ENCODE measurements at places on chromosomes 4 and X.

- DNase-seq: no peak
Observed at GRCh38 chr4:10302096-10302495, 155.1 kb downstream of the ZNF518B start.

- no peak for DNase-seq
Observed at GRCh38 chr4:159980826-159981468, 878.1 kb downstream of the RAPGEF2 start.

- no peak for DNase-seq
Observed at GRCh38 chr4:159577241-159577640, 474.4 kb downstream of the RAPGEF2 start.

DNA sequence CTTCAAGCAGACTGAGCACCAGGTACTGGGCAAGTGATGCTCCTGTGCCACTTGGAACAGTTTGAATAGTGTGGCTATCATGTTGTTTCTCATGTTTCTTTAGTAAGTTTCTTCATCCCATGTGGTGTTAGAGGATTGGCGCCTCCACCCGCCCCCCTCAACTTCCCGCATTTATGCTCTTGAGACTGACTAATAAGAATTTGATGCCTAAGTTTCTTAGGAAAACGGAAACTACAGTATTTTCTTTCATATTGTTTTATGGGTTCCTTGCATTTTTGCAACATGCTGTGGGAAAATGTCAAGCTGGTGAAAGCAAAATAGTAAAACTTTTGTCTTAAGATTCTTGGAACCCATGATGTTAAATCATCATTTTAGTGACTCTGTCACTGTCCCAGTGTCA is 101.2 kb upstream of the SLC4A4 start:
- DNase-seq: no peak

GRCh38 chr4:28092610-28093009 is 1232.0 kb downstream of the STIM2 start:
- DNase-seq: no peak

GRCh38 chr4:152045449-152045806 is 284.6 kb upstream of the GATB start:
- no peak for DNase-seq

Measured in cerebellum (tissue), 4 donors.